ENCODE measurements at places on chromosomes 7 and 10.
A peak's percentile ranks its signal among the peaks of the same experiment; 100 is the strongest.

DNA sequence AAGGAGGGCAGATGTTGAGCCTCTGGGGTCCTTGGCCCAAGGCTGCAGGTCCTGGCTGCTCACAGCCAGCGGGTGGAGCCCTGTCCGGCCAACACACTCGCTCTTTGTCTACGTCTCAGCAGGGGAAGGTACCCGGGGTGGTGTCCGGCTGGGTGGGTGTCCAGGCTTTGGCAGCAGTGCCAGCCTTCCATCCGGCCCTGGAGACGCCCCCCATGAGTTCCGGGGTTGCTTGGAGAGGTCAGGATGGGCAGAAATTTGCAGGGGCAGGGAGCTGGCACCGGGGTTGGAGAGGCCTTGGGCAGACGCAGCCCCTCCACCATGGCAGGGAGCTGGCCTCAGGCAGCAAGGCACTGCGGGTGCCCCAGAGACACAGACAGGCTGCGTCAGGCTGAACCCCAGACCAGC lies 42.2 kb upstream of the ELN start:
- no peak for DNase-seq

- DNase-seq: no peak
Measured at GRCh38 chr7:132647311-132647710, 71.0 kb upstream of the PLXNA4 start.

DNA sequence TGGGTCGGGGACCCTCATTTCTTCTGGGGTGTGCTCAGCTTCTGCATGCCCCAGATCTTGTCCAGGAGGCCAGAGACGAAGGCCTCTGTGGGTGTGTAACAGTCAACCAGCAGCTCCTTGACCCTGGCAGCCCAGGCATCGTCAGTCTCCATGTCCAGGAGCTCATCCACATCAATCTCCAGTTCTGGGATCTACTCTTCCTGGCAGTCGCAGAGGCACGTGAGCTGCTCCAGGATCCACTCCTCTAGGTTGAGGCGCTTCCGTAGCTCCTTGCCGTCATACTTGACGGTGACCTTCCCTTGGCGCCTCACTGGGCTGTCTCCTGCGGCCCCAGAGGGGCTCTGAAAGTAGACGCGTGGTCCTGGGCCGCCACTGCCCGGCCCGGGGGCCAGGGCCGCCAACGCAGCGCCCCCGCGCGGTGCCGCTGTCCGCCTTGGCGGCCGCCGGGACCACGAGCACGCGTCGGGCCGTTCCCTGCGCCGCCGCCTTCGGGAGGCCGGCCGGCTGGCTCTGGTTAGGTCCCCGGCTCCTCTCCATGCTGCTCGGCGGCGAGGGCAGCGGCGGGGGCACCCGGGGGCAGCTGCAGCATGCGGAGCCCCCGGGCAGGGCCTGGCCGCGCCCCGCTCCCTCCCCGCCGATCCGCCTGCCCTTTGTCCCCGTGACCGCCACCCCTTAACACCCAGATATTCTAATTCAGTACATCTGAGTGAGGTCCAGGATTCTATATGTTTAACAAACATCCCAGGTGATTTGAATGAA lies 170.5 kb downstream of the SEPTIN7 start:
- no peak for DNase-seq

DNA sequence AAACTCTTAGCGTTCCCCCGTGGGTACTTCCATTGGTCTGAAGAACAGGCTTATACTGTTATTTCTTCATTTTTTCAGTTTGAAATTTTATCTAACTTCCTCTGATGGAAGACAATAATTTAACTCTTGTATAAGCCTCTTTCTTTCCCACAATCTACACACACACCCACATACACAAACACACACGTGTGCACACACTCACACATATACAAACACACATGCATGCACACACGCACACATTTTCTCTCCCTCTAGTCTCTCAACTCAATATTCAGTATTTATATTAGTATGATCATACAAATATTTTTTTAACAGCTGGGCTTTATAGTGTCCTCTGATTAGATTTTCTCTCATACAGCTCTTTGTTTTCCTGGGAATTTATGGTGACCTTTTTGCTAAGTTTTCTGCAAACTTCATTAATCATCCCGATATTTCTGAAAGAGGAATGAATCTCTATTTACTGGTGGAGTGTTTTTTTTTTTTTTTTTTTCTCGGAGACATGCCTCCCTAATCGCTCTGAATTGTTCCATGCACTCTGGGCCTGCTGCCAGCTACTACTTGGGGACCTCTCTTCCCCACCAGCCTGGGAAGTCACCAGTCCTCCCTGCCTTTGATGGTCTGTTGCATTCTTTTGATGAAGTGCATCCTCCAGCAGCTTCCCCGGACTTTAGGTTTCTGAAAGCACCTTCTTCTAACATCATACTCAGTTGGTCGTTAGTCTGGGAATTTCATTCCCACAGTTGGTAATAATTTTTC lies 75.5 kb downstream of the ZNF777 start:
- no peak for DNase-seq

GRCh38 chr7:143257501-143257900 lies 5.7 kb upstream of the GSTK1 start:
- DNase-seq: no peak

DNA sequence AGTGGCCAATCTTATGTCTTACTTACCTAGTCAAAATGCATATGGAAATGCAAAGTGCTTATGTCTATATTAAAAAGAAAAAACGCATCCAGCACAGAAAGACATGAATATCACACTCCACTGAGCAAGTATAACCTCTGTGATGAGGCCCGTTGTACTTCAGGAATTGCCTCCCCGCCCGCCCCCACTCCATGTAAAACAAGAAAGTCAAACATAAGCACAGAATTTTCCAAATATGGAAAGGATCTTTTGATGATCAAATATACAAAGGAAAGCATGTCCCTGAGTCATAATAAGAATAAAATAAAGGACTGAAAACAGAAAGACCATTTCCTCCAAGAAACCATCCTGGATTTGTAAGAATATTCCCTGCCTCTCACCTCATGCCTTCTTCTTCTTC lies 229.1 kb downstream of the BAMBI start:
- DNase-seq: no peak

GRCh38 chr10:89861584-89862301 lies 160.4 kb downstream of the KIF20B start:
- DNase-seq: no peak

GRCh38 chr10:21534604-21535493 lies 817 bp downstream of the MLLT10 start:
- DNase-seq: peak; percentile 39

- DNase-seq: no peak
Measured at GRCh38 chr10:86586516-86586915, 64.9 kb upstream of the WAPL start.

DNA sequence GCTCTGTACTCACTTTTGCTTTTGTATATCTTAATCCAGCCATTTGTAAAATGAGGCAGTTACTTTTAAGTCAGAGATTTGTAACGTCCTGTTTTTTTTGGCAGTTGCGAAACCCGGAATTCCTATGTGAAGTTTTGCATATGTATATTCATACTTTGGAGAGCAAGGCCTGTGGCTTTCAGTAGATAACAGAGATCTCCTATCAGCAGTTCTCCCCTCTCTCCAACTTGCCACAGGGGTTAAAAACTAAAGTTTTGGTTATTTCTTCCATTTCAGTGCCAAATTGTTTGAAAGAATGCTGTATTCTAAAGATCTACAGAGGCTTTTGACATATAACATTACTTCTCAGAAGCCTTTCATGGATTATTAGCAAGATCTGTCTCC lies 102.4 kb downstream of the EXOC4 start:
- no peak for DNase-seq

- DNase-seq: no peak
Measured at GRCh38 chr7:155198901-155199845, 98.5 kb upstream of the INSIG1 start.

DNA sequence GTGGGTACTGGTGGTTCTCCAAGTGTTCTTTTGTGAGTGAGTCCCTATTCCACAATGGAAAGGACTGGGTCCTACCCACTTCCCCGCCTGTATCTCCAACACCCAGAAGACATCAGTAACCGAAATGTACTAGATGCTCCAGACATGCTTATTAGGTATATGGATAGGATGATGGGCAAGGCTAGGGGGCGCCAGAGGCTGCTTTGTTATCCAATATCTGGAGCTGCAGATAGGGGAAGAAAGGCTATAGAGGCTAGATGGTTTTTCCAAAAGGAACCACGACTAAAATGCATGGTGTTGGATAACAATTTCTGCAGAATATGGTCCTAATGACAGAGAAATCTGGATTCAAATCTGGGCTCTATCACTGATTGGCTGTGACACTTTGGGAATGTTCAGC lies 56.2 kb upstream of the TM9SF3 start:
- DNase-seq: no peak

GRCh38 chr7:24406053-24406788 lies 122.2 kb downstream of the NPY start:
- no peak for DNase-seq

GRCh38 chr7:33650828-33651227 lies 254.5 kb upstream of the BMPER start:
- no peak for DNase-seq

DNA sequence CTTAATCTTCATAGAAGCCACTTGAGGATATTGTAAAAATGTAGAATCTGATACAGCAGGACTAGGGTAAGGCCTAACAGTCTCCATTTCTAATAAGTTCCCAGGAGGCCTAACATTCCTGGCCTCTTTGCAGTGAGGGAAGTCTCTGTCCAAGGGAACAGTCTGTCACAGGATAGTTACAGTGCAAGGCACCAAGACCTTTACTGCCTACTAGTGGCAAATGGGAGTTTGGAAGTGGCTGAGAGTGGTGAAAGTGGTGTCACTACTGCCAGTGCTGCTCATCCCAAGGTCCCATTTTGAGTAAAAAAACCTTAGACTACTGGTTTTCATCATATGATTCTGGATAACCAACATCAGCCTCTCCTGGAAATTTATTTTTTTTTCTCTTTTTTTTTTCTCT lies 619.5 kb upstream of the SEMA3D start:
- DNase-seq: no peak

GRCh38 chr10:932589-932988 lies 1.1 kb upstream of the LARP4B start:
- no peak for DNase-seq

DNA sequence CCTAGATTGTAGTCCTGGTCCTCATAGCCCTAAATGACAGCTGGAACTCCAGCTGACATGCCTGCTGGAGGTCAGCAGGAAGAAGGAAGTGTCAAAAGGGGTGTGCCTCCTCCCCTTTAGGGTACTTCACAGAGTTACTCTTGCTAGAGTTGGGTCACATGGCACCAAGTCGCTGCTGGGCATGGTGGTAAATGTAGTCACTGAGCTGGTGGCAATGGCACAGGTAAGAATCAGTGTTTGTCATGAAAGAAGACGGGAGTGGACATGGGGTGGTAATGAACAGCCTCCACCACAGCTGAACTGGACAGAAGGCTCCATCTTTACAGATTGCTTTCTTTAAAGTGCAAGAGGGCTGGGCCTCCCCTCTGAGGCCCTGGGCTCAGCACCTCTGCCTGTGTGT lies 122.3 kb downstream of the ACTR3B start:
- no peak for DNase-seq

- DNase-seq: no peak
Measured at GRCh38 chr7:27179503-27180430, 5.3 kb downstream of the HOXA11 start.

- DNase-seq: peak; percentile 40
Measured at GRCh38 chr7:149883452-149883861, 9.7 kb downstream of the ATP6V0E2 start.

- DNase-seq: no peak
Measured at GRCh38 chr10:69907517-69907916, 105.8 kb downstream of the COL13A1 start.

DNA sequence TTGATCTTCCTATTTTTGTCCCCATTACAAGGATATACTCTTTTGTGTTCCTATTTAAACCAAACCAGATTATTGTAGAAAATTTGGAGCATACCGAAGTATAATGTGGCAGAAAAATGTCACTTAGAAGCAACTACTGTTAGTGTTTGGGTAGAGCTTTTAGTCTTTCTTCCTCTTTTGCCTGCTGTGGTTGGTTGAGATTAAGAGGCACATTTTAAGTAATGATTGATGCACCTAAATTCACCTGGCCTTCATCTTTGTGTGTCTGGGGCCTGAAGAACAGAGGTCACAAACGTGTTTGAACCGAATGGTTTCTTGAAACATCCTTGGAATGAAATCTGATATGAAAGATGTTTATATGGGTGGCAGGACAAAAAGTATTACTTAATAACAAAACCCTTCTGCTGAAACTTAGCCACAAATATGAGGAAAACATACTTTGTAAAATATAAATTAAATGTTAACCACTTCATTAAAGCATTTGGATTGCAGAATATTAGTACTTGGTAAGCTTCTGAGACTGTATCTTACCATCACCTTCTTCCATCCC lies 2.6 kb downstream of the BPGM start:
- no peak for DNase-seq

DNA sequence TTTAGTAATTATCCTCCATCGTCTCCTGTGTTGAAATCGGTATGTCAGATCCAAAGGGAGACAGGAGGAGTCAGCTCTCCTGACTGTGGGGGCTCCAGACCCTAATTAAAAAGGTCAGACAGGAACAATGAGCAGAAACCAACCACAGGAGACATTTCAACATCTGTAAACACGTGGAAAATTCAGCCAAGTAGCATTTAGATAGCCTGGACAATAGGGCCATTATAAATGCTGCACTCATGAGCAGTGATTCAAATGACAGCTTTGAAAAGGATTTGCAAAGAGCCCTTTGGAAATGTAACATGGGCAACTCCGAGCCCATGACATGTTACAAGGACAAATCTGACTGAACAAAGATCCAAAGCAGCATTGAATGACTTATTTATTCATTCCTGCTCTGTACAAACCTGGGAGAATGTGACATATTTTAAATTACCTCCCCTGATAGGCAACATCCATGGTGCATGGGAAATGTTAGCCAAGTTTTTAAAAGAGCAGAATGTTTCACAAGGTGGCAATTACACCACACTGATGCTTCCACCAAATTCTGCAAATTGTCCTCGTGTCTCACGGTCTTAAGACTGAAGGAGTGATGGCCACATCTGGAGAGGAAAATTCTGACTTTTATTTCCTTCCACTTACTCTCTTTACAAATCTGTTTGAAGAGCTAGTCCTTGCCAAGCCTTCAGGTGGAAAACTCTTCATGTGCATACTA lies 113.3 kb upstream of the KMT2E start:
- DNase-seq: no peak

DNA sequence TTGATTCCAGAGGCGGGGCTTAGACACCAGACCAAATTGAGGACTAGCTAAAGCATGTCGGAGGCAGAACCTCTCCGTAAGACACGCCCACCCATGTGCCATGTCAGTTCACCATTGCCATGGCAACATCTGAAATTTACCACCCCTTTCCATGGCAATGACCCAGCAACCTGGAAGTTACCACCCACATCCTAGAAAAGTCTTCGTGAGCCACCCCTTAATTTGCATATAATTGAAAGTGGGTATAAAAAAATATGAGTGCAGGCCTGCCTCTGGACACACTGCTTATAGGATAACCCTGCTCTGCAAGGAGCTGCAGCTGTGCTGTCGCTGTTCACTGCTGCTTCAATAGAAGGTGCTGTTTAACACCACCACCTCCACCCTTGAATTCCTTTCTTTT lies 28.0 kb downstream of the TMEM270 start:
- DNase-seq: no peak

DNA sequence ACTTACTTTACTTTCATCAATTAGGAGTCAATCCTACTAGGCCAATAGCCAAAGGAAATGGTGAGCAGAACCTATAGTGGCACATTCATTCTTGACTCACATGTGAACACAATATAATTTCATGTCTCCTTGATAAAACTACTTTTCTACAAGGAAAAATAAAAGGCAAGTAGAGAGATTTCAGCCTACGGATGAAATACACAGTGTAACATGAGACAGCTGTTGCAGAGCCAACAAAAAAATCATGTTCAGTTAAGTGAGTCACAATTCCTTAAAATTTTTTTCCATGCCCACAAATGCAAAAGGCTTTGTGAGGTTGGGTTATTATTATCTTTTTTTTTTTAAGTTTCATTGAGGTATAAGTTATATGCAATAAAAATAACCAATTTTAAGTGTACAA lies 54.8 kb downstream of the GPR141 start:
- no peak for DNase-seq
